Stimulated activated CD8-positive, alpha-beta memory T cell treated with anti-CD3 and anti-CD28 coated beads, Interleukin-2, amount 100 ng/mL, for 1 hour (primary cell): ENCODE measurements at places on chromosomes 7 and 10.

DNA sequence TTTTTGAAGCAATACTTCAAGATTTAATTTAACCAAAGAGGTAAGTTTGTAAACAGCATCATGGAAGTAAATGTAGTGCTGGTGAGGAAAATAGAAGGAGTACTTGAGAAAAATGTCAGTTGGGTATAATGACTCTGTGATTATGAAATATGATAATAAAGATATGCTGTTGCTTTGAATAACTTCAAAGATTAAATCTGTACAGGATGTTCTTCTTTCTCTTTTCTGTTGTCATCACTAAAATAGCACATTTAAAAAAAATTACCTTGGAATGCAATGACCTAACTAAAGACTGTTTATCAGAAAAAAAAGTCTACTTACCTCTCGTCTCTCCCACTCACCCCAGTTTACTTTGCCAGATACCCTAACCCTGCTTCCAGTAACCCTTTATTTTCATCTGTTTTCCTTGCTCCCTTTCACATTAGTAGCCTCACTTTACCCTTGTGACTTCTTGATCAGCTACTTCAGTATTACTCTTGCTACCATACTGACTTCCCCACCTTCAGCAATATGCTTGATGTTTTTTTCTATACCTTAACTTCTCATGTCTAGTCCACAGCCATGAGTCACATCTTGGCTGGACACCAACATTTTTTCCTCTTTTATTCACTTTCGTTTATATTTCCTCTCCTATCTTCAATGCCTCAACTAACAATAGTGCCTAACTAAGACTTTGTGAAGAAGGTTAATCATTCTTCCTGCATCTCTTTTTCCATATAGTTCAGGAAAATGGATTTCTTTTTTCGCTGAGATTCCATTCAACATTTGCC, 29.7 kb upstream of the TAS2R16 start:
- no peak for DNase-seq

DNA sequence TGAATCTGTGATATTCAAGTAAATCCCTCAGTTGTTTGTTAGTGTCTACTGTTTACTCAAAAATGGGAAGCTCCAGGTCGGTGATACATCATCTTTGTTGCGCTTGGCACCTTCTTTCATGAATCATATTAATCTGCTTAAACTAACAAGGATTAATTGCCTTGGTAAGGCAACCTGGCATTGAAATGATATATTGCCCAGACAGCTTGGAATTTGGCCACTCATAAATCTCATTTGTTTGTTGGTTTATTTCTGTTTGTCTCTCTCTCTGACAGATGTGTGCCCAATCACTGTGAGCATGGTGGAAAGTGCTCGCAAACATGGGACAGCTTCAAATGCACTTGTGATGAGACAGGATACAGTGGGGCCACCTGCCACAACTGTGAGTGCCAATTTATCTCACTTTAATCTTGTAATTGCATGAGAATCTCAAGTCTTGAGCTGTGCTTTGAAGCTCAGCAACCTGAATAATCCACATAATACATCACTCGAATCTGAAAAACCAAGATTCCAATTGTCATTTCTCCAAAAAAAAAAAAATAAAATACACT, 1104.8 kb upstream of the C7orf33 start:
- no peak for DNase-seq

DNA sequence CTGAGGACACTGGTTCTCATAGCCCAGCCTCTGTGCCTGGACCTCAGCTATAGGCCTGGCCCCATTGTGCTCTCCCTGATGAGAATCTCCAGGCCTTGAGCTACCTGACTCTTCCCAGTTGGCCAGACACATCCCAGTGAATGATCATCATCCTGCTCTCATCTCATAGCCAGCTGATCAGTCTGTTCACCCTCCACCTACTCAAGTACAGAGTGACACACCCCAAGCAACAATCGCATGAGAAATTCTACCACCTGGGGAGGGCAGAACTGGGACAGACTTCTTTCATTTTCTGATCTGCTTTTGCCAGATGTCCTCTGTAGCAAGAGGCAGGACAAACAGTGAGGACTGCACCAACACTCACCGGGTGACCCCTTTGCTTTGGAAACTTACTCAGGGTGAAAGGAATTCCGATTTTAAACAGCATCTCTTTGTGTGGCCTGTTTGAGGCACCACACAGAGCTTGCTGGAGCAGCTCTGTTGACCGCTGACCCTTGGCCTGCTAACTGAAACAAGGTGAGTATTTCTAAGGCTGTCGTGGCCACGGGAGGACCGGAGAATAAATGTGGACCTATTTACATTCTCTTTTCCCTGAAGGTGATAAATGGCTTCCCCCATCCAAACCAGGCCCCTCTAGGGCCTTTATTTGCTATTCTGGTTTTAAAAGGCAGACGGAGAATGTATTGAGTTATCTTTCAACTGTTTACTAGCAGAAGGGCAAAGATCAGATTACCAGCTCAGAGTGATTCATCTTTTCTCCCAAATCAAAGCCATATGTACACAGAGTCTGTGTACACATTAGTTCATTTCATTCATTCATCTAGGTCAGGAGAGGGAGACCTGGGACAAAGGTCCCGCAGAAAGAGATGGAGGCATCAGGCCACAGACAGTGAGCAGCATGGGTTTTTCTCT, 181.4 kb upstream of the TNS3 start:
- no peak for DNase-seq

GRCh38 chr10:2279711-2280110, 542.4 kb upstream of the ADARB2 start:
- DNase-seq: no peak

DNA sequence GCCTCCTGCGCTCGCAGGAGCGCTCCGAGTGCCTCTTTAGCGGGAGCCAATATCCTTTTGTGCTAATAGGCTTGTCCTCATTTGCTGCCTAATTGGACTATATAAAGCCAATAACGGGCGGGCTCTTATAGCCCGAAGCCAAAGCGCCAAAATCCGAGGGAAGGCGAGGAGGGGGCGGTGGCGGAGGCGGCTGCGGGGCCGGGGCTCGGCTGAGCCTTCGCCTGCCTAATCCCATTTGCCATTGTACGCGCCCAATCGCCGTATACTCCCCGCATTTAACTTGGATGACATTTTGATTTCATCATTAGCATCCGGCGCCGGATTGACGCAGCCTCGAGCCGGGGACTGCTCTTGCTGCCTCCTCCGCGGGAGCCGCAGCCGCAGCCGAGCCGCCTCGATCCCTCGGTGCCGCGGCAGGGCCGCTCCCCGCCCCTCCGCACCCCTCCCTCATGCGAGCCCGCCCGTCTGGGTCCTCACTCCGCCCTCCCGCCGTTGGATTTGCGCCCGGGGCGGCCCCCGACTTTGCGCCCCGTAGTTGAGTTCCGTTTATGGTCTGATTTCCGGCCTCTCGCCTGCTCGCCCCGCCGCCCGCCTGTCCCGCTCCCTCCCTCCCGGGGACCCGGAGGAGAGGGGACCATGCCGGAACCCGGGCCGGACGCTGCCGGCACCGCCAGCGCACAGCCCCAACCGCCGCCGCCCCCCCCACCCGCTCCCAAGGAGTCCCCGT, at the start of gene HMX3:
Gene HMX3, plus strand, starts transcription at position 556 of the 727 bp plus-strand sequence. Its CDS starts 81 bp downstream, at position 637.
- DNase-seq: no peak

- no peak for DNase-seq
Measured at GRCh38 chr7:99371376-99371920, 3.1 kb upstream of the ARPC1B start.

GRCh38 chr10:109343293-109343692, 580.0 kb downstream of the XPNPEP1 start:
- DNase-seq: no peak

GRCh38 chr7:44240983-44241510, 40.3 kb downstream of the YKT6 start:
- no peak for DNase-seq

- DNase-seq: no peak
Measured at GRCh38 chr10:13492493-13493180, 36.2 kb downstream of the BEND7 start.

DNA sequence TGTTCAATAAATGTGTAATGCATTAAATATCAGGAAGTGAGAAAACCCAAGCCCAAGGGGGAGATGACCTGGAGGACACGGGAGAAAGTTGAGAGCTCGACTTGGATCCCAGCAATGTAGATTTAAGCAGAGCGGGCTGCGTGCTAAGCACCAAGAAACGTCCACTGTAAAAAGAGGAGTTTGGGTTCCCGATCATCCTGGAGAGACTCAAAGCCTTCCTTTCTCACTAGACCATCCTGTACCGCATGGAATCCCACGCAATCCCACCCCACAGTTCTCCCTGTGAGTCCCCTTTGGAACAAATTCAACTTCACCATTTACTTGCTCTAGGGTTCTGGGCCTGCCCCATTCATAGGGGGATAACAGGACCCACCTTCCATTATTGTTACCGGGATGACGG, 2.4 kb downstream of the TRPV6 start:
- DNase-seq: no peak

DNA sequence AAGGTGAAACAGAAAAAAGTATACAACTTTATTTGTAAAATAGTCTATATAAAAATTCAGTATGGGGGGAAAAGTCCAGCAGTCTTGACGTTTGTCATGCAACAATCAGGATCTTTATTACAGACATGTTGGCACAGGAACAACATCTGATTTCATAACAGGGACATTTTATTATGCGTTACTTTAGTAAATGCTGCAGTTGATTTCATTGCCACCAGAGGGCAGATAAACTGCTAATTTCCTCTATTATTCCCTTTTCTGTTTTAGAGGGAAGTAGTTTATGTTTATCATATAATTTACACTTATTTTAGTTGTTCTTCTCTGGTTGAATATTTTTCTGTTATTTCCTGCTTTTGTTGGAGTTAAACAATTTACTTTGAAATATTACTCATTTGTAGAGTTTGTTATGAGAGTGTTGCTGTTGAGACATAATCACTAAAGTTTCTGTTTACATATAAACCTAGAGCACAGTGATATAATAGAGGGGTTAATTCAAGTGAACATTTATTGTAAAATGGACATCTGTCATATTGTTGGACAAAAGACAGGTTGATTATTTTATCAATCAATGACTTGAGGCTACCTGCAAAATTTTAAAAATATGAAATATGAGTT, 3.3 kb downstream of the PLXDC2 start:
- no peak for DNase-seq

GRCh38 chr10:58555170-58555929, 42.7 kb downstream of the BICC1 start:
- no peak for DNase-seq

- no peak for DNase-seq
Measured at GRCh38 chr7:88309819-88310218, 3.1 kb upstream of the STEAP4 start.

DNA sequence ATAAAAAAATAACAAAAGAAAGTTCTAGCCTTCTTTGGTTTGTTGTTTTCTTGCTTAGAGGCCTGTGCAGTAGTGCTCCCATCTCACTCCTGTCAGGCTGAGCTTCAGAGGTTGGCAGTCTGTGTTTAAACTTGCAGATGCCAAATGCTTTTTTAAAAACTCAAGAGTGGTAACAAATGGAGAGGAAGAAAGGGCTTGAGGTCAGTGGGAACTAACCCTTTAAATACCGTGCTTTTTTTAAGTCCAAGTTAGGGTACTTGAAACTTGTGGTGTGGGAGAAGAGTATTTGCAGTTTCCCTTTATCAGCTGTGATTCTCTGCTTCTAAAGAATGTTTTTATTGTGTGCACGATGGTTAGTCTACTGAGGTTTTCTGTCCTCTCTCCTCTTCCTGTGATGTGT, 29.4 kb downstream of the ZRANB1 start:
- DNase-seq: no peak

DNA sequence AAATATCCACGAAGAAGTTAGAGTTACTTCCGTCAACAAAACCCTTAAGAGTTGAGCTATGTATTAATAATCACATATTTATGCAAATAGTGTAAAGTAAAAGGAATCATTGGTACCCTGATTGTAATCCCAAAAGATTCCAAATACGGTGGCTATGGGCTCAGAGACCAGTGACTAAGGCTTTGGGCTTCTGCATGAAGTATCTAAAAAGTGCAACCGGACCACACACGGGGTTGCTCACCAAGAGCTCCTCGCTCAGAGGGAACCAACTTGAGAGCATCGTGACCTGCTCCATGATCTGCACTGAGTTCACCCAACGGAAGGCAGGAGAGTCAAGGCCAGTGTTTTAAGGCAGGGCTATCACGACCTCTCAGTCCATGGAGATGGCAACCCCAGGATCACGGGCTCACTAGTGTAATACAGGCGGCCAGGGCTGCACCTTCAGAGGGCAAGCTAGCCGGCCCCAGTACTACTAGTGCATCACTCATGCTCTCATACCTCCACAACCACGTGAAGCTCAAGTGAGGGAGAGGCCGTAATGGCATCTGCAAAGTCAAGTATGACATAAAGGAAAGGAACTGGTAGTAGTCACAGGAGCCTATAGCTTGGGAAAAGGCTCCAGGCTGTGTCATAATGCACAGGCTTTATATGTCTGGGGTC, 77.1 kb upstream of the CAMK2B start:
- DNase-seq: no peak

- DNase-seq: no peak
Measured at GRCh38 chr10:88103576-88103975, 240.2 kb downstream of the PTEN start.

GRCh38 chr7:100213672-100214071, 6.1 kb upstream of the PVRIG start:
- DNase-seq: no peak

DNA sequence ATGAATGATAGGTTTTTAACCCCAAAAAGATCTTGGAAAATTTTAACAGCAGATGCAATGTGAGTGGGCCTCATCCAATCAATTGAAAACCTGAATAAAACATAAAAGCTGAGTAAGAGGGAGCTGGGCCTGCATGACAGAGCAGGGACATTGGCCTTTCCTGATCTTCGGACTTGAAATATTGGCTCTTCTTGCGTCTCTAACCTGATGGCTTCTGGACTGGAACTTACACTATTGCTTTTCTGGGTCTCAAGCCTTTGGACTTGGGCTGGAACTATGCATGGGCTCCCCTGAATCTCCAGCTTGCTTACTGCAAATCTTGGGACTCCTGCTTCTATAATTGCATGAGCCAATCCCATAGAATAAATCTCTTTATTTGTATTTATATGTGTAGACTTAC, 9.0 kb downstream of the A1CF start:
- no peak for DNase-seq

GRCh38 chr10:13018171-13018570, 16.7 kb upstream of the CCDC3 start:
- no peak for DNase-seq

DNA sequence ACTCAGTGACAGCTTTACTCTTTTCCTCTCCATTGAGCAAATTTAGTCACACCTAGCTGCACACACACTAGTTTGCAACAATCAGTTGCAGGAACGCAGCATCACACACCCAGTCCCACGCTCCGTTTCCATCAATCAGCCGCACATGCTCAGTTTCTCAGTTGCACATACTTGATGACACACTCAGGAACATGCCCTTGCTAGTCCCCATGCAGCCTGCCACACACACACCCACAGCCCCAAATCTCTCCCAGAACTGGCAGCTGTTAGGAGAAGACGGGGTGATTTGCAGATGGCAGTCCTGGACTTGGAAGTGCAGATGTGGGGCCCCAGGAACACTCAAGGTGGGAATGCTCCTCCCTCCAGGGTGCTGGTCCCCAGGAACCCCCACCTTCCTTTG, 7.7 kb downstream of the LBX1 start:
- DNase-seq: no peak

- no peak for DNase-seq
Measured at GRCh38 chr7:12549106-12549505, 21.4 kb upstream of the SCIN start.
